AG10803 (cell line): ENCODE measurements at places on chromosomes 1 and 21.

DNA sequence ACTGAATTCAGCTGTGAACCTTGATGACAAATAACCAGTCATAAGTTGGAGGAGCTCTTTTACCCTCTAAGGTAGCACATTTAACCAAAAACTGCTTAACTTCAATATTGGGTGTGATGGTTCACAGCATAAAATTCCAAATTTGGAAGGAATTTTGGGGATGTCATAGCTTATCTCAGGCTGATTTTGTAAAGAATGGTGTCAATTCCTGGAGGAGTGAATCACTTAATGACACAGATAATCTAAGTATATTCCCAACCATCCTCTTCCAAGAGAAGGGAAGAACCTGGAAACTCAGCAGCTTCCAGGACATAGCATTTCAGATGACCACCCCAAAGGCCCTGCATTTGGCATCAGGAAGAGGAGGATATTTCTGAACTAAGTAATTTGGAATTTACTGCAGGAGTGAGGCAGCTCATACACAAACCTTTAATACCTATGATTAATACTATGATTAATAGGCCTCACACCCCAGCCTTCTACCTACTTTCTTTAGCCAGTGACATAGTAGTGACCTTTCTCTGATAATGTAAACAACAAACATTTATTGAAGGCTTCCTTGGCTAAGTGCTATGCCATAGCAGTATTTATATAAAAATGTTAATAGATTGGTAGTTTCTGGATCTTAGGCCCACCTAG lies 14.5 kb downstream of the GLUL start:
- no peak for DNase-seq

DNA sequence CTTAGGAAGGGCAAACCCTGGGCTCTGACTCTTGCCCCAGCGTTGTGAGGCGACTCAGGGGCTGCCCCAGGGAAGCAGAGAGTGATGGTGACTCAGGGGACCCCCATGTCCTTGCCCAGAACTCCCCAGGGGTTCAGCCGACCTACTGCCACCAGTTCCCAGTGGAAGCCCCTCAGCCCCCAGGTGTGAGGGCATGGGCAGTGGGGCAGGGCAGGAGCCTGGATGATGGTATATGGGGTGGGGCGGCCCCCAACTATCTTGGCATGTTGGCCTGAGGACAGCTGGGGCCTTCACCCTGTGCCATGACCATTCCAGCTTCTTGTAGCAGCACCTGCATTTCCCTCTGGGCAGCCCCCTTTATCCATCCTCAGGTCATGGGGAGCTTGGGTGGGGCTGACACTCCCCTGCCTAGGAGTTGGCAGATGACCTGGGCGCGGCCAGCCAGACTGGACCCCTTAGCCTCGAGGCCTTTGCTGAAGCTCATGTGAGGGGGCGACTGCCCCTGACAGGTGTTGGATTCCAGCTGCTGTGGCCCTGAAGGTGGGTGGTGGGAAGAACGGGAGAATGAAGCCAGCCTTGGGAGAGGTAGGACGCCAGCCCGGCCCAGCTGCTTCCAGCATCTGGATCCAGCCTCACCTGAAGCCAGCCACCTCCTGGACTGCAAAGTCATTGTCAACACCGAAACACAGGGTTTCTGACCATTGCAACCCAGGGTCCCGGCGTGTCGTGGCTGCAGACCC lies 1.8 kb upstream of the FNDC10 start:
- no peak for DNase-seq

DNA sequence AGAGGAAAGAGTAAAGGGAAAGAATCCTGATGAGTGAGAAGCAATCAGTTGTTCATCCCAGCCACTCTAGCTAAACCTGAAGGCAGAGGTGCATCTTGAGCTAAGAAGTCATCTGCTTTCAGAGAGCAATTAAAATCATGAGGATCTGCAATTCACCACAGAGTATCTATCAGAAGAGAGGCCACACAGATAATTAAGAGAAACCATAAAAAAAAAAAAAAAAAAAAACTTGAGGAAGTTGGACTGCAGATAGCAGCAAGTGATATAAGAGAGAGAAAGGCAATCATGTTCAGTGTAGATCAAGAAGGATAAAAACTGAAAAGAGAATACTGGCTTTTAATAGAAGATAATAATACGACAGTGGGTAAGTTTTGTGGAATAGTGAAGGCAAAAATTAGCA lies 17.7 kb downstream of the FOXJ3 start:
- no peak for DNase-seq

- DNase-seq, result no peak
These were observed 76.7 kb upstream of the CASZ1 start for GRCh38 chr1:10873189-10873588.

DNA sequence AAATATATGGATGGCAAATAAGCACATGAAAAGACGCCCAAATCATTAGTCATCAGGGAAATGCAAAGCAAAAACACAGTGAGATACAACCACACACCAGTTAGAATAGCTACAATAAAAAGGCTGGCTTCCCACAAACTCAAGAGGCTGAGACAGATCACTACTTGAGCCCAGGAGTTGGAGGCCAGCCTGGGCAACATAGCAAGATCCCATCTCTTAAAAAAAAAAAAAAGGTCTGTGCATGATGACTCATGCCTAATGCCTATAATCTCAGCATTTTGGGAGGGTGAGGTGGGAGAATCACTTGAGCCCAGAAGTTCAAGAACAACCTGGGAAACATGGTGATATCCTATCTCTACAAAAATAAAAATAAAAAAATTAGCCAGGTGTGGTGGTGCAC lies 19.8 kb downstream of the LDLRAD1 start:
- DNase-seq, result no peak

- no peak for DNase-seq
These were observed 4.7 kb upstream of the DENND2D start for GRCh38 chr1:111204983-111205713.
